ENCODE measurements at places on chromosomes 16 and 17.

- DNase-seq, result no peak
These were observed 598 bp upstream of the PGAP3 start for GRCh38 chr17:39688475-39688835.

GRCh38 chr16:11256661-11257130, 692 bp upstream of the SOCS1 start:
- DNase-seq, result no peak

DNA sequence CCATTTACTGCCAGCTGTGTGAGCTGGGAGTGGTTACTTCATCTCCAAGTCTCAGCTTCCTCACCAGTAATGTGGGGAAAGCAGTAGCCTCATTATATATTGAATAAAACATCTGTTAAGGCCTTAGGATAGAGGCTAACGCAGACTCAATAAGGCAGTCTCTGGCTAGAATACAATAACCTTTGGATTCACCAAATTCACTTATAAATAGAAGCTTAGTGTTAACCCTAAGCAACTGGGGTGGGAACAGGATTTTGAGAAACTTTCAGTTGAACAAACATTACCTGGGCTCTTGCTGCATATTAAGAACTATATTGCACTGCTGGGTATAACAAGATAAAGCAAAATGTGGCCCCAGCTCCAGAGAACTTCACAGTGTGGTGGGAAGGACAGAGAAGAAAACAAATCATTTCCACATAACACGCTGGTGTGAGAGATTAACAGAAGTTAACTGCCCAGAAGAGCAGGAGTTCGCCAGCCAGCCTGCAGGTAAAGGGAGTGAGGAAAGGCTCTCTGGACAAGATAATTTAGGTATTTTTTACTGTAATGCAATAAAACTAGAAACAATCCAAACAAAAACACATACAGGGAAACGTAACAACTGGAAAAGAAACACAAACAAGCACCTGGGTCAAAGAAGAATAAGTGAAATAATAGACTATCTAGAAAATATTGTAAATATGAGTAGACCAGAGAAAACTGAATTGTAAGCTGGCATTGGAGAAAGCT, 57.0 kb downstream of the USP31 start:
- no peak for DNase-seq

- no peak for DNase-seq
These were observed 35.5 kb downstream of the PIMREG start for GRCh38 chr17:6479622-6480302.

DNA sequence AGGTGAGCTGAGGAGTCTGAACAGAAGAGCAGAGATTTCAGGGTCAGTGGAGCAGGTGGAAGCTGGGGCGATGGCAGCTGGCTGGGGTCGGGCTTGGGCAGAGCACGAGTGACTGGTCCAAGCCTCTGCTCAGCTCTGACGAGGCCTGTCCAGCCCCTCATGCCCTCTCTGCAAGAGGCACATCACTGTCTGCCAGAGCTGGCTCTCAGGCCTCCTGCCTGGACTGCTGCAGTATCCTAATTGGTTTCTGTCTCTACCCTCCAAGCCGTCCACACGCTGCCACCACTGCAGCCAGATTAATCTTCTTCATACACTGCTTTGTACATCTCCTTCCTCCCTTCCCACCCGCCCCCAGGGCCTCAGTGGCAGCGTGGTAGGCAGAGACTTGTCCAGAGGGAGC, 25.4 kb downstream of the CACNA1G start:
- DNase-seq, result no peak

Measured in cortex of kidney (tissue), 1 donor.